SHP77 treated with DMSO at 0.1 percent for 48 hours (cell line): ENCODE measurements at places on chromosomes 11 and 22.

DNA sequence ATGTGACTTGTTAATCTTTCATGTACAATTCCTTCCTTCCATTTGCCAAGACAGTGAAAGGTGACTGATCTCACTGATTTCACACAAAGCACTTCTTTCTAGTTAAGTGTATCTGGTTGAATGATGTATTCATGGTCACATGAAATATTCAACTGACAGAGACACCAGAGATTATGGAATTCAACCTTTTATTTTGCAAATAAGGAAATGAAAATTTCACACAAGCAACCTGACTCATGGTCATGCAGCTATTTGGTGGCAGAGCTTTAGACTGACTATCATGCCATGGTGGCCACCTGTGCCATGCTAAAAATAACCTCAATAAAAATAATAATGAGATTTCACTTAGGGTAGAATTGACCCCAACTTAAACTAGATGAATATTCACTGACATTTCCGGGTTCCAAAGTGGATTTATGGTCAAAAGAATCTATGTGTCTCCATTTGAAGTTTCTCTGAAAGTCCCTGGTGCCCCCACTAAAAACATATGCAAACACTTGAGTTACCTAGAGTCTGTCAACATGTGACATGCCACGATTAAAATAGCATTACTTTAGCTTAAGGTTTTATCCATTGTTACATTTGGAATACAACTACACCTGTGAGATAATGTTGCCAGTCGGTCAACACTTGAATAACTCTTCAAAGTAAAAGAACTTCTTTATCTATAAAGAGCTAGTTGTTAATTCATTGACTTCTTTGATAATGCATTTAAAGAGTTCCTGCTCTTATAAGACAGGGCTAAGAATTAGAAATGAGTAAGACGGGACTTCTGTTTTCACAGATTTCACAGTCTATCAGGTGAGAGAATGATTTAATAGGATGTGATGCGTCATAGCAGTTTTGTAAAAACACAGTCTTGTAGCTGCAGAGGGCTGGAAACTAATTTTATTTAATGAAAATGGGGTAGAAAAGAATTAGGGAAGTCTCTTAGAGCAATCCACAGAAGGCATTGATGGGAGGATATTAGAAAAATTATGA is 94.6 kb upstream of the OR9G4 start:
- no peak for DNase-seq

DNA sequence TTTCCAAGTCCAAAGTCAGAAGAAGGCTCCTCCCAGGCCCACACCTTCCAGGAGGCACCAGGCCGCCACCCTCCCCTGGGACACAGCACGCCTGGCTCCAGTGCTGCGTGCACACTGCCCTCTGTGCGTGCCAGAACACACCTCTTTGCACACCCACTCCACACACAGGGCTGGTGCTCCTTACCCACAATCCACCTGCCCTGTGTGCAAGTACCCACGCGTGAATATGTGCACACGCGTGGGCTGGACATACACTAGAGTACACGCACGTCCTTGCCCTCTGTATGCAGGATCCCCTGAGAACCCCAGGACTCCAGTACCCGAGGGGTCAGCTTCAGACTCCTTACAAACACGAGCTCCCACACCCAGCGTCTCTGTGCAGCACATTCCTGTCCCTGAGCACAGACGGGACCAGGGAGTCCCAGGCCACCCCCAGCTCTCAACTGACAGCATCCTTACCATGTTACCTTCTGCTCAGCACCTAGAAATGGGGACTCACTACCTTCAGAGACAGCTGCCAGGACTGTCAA is 2.8 kb downstream of the DUSP8 start:
- DNase-seq, result no peak

GRCh38 chr11:541433-541885 is 4.1 kb downstream of the LRRC56 start:
- no peak for DNase-seq

GRCh38 chr11:1682225-1682905 is 14.6 kb upstream of the KRTAP5-6 start:
- no peak for DNase-seq

- DNase-seq, result no peak
Measured at GRCh38 chr11:85539740-85540139, 87.4 kb downstream of the DLG2 start.

GRCh38 chr11:134393638-134394037 is 18.4 kb downstream of the B3GAT1 start:
- no peak for DNase-seq

DNA sequence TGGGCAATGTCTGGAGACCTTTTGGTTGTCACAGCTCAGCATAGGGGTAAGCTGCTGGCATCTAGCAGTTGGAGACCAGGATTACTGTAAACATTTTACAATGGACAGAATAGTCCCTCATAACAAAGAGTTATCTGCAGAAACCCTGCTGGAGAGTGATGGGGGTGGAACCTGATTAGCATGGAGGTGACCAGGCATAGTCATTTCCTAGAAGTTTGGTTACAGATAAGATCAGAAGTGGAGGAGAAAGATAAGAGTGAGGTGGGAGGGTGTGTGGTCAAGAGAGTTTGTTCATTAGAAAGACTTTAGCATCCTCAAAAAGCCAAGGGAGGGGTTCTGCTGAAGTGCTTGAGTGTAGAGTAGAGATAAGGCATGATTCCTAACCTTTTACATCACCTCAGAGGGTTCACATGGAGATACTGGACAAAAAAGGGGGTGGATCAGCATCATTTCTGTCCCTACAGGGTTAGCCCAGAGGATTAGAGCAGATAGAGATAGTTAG is 38.8 kb downstream of the PRDM11 start:
- DNase-seq, result no peak

DNA sequence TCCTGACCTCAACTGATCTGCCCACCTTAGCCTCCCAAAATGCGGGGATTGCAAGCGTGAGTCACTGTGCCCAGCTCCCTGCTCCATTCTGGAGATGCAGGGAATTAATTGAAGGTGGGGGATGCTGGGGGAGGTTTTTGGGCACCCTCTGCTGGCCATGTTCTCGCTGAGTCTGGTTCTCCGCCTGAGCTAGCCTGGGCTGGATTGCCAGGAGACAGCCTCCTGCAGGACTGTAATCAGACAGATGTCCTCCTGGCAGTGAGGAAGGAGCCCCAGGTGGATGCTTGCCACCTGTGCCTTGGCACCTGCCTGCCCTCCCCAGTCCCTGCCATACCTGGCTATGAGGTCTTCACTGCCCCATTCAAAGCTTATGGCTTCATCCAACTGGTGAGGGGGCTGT is 5.4 kb downstream of the MTFP1 start:
- no peak for DNase-seq

- DNase-seq, result no peak
Measured at GRCh38 chr11:18776324-18776723, 15.3 kb downstream of the PTPN5 start.

DNA sequence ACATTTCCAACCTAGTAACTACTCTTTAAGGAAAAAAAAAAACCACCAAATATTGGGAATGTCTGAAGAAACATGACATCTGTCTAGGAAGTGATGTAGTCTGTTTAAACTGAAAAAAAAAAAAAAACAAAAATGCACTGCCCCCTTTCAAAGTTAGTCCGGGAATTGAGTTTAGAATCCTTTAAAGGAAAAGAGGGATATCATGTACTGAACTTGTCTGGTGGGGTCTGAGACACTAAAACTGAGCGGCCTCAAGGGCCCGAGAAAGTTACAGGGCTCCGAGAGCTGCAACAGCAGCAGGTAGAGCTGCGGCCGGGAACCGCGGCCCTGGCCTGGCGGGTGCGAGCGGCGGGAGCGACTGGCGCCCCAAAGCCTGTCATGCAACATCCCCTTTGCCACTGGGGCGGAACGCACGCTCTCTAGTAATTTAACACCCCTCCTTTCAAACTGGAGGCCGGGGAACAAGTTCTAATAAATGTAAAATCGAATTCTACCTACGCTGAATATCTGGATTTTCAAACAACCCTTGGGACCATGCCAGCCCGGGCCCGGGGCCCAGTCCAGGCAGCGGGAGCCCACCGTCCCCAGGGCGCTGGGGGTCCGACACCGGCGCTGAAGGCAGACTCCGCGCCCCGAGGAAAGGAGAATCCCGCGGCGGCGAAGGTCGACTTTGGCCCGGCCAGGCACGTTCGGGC is 736 bp downstream of the RDX start:
- no peak for DNase-seq

GRCh38 chr11:113894421-113894996 is 10.1 kb upstream of the HTR3B start:
- no peak for DNase-seq

- no peak for DNase-seq
Measured at GRCh38 chr11:122345586-122345985, 229.6 kb upstream of the BLID start.

GRCh38 chr11:10428453-10428852 is 26.6 kb upstream of the AMPD3 start:
- no peak for DNase-seq

- DNase-seq, result no peak
Measured at GRCh38 chr11:61293867-61294716, 1.0 kb downstream of the VWCE start.

DNA sequence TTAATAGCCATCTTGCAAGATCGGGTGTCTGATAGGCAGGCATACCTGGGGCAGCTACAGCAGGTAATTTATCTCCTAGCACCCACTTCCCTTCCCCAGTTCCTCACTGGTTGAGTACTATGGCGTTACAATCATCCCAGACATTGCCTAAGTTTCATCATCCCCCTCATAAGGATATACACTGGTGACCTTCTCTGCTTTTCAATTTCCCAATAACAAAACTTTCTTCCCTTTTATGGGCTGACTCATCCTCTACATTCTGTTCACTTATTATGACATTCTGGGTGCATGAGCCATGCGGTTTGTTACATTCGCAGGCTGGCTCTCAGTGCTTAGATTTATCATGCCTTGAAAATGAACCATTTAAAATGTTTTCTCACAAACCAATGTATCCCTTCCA is 5.0 kb upstream of the MRPL11 start:
- no peak for DNase-seq

DNA sequence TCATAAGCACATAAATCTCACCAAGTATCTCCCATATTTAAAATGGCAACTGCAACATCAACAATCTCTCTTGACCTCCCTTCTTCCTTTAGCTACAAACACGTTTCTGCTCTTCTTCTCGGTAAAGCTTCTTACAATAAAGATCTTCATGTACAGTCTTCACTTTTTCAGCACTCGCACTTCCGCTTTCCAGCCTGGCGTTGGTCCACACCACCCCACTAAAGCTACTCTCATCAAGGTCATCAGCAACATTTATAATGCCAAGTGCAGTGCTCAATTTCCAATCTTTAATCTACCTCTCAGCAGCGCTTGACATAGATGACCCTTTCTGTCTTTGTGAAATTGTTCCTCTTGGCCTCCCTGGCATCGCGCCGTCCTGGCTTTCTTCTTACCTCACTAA is 33.6 kb downstream of the NTM start:
- DNase-seq, result no peak

DNA sequence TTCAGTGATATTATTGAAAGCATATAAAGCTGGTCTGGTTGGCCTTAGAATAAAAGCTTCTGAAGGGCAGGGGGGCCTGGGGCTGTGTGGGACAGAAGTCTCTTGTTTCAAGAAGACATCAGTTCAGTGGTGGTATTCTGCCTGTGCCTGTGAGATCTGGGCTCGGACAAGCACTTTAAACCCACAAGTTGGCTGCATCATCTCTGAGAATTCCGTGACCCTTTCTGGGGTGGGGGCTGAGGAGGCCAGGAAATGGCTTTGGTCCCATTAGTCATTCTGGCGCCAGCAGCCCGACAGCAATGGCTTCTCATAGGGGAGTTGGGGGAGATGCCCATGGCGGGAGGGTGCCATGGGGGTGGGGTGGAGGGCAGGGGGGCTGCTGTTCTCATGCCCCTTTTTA is 104.1 kb downstream of the PKNOX2 start:
- no peak for DNase-seq
